Activated T-cell treated with anti-CD3 and anti-CD28 coated beads, Interleukin-2, amount 50 U/mL, for 4 hours (primary cell): ENCODE measurements at places on chromosomes 4 and X. TPM values are rescaled to one million over a fixed set of nuclear protein-coding genes. Genes with fewer than 3 reads are reported as not detected.
A peak's percentile ranks its signal among the peaks of the same experiment; 100 is the strongest.

DNA sequence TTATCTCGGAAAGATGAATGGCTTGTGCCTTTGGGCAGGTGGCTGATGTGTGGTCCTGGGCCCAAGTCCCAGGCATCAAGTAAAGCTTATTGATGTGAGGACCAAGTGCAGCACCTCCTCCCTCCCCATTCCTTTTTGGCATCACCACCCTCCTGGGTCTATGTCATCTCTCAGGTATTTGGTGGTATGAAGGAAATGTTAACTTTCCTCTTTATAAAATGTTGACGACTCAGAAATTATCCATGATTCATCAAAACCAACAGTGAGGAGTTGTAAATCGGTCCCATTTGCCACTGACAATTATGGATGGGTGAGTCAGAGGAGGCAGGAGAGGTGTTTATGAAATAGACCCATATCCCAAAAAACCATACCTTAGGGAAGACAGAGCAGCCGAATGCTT lies 229.4 kb upstream of the GATB start:
- DNase-seq = no peak

- no peak for DNase-seq
Measured at GRCh38 chrX:13702111-13702789, 13.3 kb downstream of the RAB9A start.

DNA sequence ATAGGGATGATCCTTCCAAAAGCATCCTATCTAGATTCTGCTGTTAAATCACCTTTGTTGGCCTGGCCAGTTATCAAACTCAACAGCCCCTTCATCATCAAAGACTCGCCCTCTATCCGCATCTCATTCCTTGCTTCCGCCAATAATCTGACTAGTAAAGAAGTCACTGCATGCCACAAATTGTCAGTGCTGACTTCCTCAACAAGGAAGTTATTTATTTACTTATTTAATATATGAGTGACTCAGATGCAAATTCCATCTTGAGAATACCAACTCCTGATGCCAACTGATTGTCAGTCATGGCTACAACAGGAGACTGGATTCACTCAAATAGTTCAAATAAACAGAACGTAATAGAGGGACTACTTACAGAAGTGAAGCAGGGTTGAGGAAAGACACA lies 283.8 kb downstream of the TRIML1 start:
- no peak for DNase-seq

DNA sequence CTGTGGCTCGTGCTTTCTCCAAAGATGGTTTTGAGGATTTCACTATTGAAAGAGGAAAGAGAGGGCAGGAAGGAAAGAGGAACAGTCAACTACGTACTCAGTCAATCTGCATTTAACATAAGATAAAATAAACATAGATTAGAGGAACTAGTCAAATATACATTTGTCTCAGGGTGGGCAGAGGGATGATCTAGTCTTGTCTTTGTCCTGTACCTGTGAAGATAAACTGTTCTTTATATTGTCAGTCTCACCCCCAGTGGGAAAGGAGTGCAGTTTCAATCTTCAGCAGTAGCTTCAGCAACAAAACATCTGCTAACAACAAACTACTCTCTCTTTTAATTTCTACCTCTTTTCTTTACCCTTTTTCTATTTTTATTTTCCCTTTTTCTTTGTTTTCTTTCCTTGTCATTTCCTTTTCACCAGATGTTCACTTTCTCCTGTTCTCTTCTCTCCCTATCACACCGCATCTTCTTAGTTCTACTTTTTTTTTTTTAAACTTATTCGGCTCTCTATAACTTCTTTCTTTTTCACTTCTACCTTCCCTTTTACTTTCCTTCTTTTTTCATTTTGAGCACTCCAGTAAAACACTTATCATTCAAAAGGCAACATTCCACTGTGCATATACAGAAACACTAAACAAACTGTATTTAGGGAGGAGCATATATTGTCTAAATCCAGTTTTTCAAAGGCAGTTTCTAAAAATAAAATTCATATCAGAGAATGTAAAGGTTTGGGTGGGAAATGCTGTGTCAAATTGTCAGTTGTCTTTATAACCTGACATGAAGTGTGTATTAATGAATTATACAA lies 51.4 kb upstream of the GUCY1A1 start:
- DNase-seq = no peak

- DNase-seq = no peak
Measured at GRCh38 chr4:138835832-138836533, 179.6 kb upstream of the NOCT start.

DNA sequence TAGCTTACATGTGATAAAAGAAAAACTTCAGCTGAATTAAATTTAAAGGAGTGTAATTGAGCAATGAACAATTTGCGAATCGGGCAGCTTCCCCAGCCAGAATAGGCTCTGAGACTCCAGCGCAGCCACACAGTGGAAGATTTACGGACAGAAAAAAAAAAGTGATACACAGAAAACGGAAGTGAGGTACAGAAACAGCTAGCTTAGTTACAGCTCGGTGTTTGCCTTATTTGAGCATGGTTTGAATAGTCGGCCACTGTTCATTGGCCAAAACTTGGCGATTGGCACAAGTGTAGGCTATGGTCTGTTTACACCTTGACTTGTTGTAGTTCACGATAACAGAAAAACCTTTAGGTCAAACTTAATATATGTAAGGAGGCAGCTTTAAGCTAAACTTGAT lies 16.7 kb upstream of the SUPT20HL1 start:
- DNase-seq = no peak

- no peak for DNase-seq
Measured at GRCh38 chrX:143336261-143336660, 181.0 kb downstream of the SPANXN3 start.

- no peak for DNase-seq
Measured at GRCh38 chr4:2786794-2787229, 6.1 kb upstream of the SH3BP2 start.

GRCh38 chr4:153204247-153204671 lies at the start of gene TRIM2:
TRIM2 (plus strand) TSS chr4:153204443; CDS start chr4:153204531, 88 bp downstream.
- no peak for DNase-seq

GRCh38 chrX:148416931-148417330 lies 83.5 kb upstream of the AFF2 start:
- no peak for DNase-seq

DNA sequence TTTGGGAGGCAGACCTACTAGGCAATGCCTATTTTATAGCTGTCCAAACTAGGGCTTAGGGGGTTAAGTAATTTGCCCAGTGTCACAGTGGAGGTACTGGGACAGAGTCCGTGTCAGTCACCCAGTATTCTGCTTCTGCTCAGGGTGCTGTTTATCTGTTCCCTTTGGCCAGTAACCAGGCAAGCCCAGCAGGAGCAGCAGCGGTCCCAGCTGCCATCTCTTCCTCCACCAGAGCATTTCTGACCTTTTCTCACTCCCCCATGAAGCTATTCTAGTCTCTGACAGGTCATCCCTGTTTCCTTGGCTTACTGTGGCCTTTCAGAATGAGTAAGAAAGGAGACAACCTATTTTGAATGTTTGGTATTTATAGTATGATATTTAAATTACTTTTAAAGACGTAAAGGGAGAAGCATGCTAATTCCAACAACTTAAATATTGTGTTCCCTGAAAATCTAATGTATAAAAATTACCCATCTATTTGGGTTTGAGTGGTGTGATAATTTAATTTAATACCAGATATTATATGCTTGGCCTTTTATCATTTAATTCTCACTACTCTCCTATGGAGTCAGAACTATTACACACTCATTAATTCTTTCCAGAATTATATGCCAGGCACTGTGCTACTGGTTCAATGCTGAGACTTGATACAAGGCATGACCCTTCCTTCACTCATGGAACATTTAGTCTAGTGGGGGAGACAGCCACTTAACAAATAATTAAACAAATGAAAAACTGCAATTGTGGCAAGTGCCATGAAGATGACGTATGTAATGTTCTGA lies 60.6 kb downstream of the RPS6KA3 start:
- no peak for DNase-seq

GRCh38 chrX:136868283-136869055 lies 12.1 kb downstream of the RBMX start:
- no peak for DNase-seq

DNA sequence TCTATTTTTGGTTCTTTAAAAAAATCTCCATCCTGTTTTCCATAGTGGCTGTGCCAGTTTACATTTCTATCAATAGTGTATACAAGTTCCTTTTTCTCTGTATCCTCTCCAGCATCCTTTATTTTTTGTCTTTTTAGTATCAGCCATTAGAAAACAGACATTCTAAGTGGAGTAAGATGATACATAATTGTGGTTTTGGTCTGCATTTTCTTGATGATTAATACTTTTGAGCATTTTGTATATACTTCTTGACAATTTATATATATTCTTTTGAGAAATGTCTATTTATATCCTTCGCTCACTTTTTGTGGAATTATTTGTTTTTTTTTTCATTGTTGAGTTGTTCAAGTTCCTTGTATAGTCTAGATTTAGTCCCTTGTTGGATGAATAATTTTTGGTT lies 382.2 kb upstream of the SPOCK3 start:
- no peak for DNase-seq

- DNase-seq = no peak
Measured at GRCh38 chr4:183141997-183142396, 42.9 kb downstream of the WWC2 start.

GRCh38 chr4:184762100-184762499 lies 28.2 kb upstream of the CENPU start:
- DNase-seq = peak; percentile 19

DNA sequence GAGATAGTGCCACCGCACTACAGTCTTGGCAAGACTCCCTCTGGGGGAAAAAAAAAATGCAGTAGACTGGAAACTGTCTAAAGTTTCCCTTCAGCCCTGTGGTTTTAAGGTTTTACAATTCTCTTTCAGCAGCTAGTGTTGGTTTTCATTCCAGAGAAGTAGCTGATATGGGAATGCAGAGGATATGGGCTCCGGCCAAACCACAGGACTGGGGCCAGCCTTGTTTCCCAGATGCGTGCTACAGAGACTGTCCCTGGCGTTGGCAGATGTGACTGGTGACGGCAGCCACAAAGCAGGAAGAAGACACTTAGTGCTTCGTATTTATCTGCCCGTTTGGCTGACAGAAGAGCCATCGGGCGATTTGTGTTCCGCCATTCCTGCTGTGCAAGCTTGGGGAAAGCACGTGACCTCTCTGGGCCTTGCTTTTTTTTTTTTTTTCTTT lies 43.2 kb downstream of the ZBTB49 start:
- no peak for DNase-seq

PDE6B gene
- 10.3 TPM for total RNA-seq

TRMT44 gene
- 35.7 TPM for total RNA-seq

ZFYVE28 gene
- total RNA-seq = 10.1 TPM

NEIL3 gene
- total RNA-seq = 1.2 TPM

MAGEA1 gene
- not detected for total RNA-seq

UGT2B10 gene
- not detected for total RNA-seq

HMX1 gene
- total RNA-seq = not detected

HPRT1 gene
- total RNA-seq = 83.0 TPM
